ENCODE measurements at places on chromosomes 3 and 15.

DNA sequence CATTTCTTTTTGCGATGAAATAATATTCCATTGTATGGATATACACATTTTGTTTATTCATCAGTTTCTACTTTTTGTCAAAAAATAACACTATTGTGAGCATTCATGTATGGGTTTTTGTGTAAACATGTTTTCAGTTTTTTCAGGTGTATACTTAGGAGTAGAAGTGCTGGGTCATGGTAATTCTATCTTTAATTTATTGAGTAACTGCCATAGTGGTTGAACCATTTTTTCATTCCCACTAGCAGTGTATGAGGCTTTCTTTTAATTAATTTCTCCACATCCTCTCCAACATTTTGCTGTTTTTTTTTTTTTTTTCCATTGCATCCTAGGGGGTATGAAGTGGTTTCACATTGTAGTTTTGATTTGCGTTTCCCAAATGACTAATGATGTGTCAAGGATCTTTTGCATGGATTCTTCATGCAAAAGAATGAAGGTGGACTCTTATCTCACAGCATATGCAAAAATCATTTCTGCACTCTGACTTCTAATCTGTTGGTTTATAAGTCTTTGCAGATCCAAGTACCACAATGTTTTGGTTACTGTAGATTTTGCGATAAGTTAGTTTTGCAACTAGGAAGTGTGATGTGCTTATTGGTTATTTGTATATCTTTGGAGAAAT, 12.6 kb downstream of the ATP2C1 start:
- no peak for DNase-seq

GRCh38 chr15:82186719-82187406, 75.7 kb downstream of the EFL1 start:
- no peak for DNase-seq

DNA sequence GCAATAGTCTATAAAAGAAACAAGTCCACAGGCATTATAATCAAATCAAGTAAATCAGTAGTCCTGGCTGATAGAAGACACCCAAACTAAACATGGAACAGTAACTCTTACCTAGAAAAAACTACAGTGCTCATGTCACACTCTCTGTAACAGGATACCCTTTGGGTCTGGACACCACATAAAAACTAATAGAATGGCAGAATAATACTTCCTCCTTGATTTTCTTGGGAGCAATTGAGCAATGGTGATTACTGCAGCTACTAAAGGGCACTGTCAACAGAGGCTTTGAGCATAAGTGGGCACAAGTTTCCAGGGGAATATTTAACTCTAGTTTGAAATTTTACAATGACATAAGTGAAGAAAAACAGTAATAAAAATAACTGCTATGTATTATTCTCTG, 59.5 kb downstream of the GLB1 start:
- no peak for DNase-seq

GRCh38 chr15:74799856-74800558, 12.6 kb upstream of the LMAN1L start:
- DNase-seq, result peak; percentile 64

DNA sequence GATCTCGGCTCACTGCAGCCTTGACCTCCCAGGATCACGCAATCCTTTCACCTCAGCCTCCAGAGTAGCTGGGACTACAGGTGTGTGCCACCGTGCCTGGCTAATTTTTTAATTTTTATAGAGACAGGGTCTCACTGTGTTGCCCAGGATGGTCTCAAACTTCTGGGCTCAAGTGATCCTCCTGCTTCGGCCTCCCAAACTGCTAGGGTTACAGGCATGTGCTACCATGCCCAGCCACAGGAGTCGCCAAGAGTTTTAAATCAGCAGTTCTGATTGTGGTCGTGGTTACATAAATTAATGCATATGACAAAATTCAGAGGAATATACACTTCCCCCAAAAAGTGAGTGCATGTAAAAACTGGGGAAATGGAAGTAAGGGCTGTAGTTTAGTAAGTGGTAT, 32.9 kb downstream of the MEGF11 start:
- no peak for DNase-seq

DNA sequence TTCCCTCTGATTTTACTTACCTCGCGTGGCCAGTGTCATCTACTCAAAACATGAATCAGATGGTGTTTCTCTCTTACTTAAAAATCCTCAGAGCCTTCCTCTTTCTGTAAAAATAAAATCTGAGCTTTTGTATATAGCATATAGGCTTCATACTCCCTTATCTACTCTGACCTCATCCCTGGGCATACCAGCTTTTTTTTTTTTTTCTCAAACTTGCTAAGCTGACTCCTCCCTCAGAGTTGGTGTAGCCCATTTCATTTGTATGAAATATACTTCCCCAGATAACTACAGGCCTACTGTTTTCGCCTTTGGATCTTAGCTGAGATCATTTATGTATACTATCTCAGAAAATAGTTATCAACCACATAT, 648.9 kb upstream of the ALCAM start:
- no peak for DNase-seq

DNA sequence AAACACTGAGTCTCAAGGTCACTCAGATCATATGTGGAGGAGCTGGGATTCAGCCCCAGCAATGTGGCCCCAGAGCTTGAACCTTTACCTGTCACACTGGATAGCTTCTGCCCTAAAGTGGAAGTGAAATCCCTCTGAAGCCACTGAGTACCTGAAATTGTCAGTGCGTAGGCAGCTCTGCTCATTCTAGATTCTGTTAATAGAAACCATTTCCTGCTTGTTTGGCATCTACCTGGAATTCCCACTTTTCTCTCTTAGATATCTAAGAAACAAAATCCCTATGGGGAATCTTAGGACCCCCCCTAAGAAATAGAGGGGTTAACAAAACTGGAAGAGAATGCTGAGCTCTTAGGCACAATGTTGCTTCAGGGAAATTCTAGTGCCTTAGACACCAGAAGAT, 29.8 kb downstream of the FBXL22 start:
- no peak for DNase-seq

DNA sequence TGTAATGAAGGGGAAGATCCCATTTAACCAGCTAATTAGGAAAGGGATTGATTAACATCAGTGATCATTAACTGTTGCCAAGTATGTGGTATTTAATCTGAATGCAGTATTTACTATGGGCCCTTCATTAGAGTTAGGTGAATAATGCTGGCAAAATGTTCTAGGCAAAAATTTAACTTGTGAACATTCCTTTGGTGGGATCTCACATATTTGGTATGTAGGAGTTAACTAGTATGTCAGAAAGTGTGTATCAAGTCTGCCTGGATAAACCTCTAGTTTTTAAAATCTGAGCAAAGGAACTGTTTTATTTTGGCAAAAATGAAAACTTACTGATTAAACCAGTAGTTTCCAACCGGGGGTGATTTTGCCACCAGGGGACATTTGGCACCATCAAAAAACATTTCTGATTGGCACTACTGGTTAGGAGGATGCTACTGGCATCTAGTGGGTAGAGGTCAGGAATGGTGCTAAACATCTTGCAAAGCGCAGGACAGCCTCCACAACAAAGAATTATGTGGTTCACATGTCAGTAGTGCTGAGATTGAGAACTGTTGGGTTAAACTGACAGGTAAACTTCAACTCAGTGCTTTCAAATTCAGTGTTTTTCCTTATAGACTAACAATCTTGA, 22.5 kb downstream of the LRTM1 start:
- no peak for DNase-seq

GRCh38 chr3:32442766-32443165, 51.1 kb downstream of the CMTM7 start:
- no peak for DNase-seq

DNA sequence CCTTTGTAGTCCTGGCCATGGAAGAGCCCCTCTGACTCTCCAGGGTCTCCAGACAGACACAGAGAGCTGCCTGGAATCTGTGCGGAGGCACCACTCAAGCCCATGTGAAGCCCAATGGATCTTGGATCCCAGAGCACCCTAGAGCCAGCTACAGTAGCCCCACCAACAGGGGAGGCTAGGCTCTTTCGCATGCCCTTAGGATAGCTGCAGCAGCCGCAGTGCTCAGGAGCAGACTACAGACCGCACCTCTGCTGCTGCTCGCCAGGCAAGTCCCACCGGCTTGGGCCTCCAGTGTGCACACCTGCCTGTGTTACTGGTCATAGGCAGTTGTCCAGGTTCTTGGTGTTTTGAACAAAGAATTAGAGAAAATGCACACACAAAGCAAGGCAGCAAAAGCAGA, 131.6 kb downstream of the SPATA16 start:
- no peak for DNase-seq

GRCh38 chr15:78909791-78910228, 35.0 kb downstream of the CTSH start:
- DNase-seq, result no peak

GRCh38 chr15:85748176-85748575, 46.5 kb downstream of the KLHL25 start:
- no peak for DNase-seq

DNA sequence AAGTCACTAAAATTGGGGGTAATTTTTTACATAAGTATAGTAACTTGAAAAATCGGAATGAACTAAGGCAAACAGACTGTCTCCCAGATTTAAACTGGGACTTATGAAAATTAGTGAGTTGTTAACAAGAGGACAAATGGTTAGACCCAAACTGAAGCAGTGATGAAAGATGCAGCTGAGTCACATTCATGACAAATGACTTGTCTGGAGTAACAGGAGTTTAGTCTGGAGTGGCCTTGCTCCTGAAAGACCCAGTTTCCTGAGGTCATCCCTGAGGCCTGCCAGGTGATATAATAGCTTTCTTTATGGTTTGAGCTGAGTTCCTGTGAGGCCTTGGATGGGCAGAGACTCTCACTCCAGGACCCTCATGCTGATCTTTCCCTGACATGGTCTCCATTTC, 9.6 kb upstream of the CTDSPL start:
- no peak for DNase-seq

Measured in SW480 (cell line).